Progenitor cell of endocrine pancreas (in vitro differentiated cells): ENCODE measurements at places on chromosomes 11 and 22. TPM values are rescaled to one million over a fixed set of nuclear protein-coding genes. Genes with fewer than 3 reads are reported as not detected.

OR10D3 gene
- total RNA-seq: not detected in 2 replicates

FAT3 gene
- total RNA-seq: 11.9 and 16.4 TPM in 2 replicates

NOX4 gene
- total RNA-seq: 6.7 and 7.9 TPM in 2 replicates

OR52H1 gene
- 0.26 TPM in 1 of 2 replicates, not detected in the other for total RNA-seq

DNA sequence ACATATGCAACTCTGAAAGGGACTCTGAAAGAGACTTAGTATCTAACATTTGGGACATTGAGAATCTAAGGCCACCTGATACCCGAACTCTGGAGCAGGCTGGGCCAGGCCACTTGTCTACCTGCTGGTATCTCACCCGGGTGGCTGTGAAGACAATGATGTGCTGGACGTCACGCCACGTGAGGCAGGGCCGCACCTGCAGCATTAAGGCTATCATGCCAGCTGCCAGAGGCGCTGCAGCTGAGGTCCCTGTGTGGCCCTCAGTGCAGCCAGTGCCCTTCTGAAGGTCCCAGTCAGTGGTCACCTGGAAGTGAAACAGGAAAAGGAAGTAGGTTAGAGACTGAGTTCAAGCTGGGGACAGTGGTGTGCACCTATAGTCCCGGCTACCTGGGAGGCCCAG is 12.4 kb downstream of the PCSK7 start:
- no peak for DNase-seq
